H9 (cell line): ENCODE measurements at places on chromosomes 16 and 17.

DNA sequence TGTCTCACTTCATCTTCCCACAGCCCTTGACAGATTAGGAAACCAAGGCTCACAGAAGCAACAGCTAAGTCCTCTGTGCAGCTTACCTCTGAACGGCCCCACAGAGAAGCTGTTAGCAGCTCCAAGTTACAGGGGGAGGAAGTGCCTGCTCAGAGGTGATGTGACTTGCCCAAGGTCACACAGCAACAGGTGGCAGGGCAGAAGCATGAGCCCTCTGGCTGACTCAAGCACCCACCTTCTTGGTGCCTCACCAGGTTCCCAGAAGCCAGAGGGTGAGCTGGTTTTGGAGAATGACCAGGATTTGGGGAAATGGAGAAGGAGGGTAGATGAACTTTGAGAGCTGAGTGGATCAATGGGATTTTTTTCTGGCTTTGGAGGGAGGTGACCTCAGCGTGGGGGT lies 14.0 kb upstream of the RAI1 start:
- DNase-seq, result no peak

- no peak for DNase-seq
Observed at GRCh38 chr17:81002409-81003361, 11.0 kb downstream of the CHMP6 start.

DNA sequence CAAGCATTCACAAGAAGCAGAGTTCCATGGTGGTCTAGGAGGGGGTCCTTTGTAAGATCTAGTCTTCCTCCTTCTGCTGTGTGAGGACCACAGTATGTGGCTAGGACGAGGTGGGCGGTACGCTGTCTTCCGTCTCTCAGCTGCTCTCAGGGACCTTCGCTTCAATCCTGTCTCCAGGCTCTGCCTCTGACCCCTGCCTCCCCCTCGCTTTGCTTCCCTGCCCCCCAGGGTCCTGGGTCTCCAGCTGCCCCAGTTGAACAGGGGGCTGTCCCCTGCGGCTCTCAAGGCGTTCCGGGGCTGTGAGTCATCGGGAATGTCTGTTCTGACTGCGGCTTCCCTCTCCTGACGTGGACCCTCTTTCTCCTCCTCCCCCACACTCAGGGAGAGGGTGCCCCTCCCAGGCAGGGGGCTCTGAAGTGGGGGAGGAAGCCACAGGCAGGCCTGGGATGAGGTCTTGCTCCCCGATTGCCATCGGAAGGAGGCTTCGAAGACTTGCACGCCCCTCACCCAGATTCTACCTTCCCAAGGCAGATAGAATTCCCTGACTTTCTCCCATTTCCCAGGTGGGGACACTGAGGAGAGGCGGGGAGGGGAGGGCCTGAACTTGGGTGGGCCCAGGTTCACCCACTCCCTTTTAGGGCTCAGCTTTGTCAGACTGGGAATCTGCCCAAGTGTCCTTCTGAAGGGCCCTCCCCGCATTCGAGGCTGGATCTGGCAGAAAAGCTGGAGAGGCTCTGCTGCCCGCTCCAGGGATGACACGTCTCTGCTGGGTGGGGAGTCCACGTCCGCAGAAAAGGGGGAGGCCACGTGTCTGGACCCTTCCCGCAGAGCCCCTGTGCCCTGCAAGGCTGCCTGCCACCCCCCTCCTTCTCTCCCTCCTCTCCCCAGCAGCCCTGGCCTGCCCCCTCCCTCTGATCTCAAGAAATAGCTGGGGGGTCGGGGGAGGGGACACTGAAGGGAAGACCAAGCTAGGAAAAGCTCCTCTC lies 9.1 kb upstream of the COL1A1 start:
- peak; percentile 94 for DNase-seq

- no peak for DNase-seq
Observed at GRCh38 chr16:3734758-3735221, 17.5 kb upstream of the TRAP1 start.

DNA sequence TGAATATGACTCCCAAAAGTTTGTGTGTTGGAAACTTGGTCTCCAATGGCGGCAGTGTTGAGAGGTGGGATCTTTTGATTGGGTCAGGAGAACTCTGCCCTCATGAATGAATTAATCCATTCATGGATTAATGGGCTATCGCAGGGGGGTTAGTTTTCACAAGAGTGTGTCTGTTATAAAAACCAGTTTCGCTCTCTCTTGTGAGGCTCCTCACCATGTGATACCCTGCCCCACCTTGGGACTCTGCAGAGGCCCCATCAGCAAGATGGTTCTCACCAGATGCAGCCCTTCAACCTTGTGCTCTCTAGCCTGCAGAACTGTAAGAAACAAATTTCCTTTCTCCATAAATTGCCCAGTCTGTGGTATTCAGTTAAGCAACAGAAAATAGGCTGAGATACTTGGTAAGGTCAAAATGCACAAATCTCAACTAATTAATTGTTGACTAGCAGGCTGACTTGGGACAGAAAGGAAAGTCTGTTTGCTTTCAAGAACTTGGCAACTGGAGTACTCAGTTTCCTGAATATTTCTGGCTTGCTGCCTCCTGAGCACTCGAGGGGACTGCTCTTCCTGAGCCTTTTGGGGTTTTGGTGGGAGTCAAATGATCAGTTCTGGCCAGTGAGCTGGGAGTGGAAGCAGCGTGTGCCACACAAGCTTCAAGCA lies 13.8 kb upstream of the CCL17 start:
- no peak for DNase-seq

- DNase-seq, result no peak
Observed at GRCh38 chr17:79905832-79906231, 66.6 kb upstream of the CBX4 start.

- no peak for DNase-seq
Observed at GRCh38 chr16:84378567-84378966, 10.2 kb downstream of the ATP2C2 start.

- DNase-seq, result peak; percentile 30
Observed at GRCh38 chr17:19346351-19347255, 15.9 kb downstream of the B9D1 start.

- no peak for DNase-seq
Observed at GRCh38 chr17:20179041-20179440, 169.9 kb downstream of the SPECC1 start.

- no peak for DNase-seq
Observed at GRCh38 chr17:28201315-28201714, 117.7 kb upstream of the TMEM97 start.

DNA sequence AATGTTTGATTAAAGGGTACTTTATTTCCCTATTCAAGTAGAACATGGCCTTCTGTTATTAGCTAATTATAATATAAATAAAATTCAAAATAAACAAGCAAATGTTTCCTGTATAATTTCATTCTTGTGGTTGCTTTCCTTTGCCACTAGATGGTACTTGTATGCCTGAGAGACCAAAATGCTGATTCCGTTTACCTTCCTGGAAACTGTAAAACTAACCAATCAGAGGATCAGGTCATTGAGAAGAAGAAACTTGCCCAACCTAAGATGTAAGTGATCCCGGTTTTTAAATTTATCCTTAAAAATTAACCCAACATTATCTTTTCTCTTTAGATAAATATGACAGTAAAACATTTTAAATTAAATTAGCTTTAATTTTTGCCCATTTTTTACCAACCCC lies 8.1 kb upstream of the ABCA5 start:
- DNase-seq, result no peak

- no peak for DNase-seq
Observed at GRCh38 chr16:30569281-30569680, 2.2 kb downstream of the ZNF688 start.
